Epithelial cell of alveolus of lung (primary cell): ENCODE measurements at places on chromosomes 5 and 9. TPM values are rescaled to one million over a fixed set of nuclear protein-coding genes. Genes with fewer than 3 reads are reported as not detected.

ANKS6 gene
- 14.9 and 18.4 TPM in 2 replicates for total RNA-seq

CNOT6 gene
- total RNA-seq: 11.1 and 20.8 TPM in 2 replicates

CACNA1B gene
- under 0.01 and 0.13 TPM in 2 replicates for total RNA-seq

SPARC gene
- 1,078 and 1,962 TPM in 2 replicates for total RNA-seq

GPR21 gene
- total RNA-seq: 0.13 TPM in 1 of 2 replicates, not detected in the other

BTNL9 gene
- total RNA-seq: not detected in 2 replicates

SLC34A3 gene
- not detected in 2 replicates for total RNA-seq

KCNV2 gene
- not detected in 2 replicates for total RNA-seq

ORM1 gene
- 0.24 TPM in 1 of 2 replicates, not detected in the other for total RNA-seq

CDKN2B-AS1 gene
- 1.6 TPM in 1 of 2 replicates, not detected in the other for total RNA-seq

ZNF346 gene
- total RNA-seq: 5.9 and 13.9 TPM in 2 replicates

MAP3K1 gene
- 7.2 and 9.6 TPM in 2 replicates for total RNA-seq

COL27A1 gene
- total RNA-seq: 3.2 and 4.6 TPM in 2 replicates

MEIKIN gene
- total RNA-seq: not detected in 2 replicates

C7 gene
- 3.1 and 33.9 TPM in 2 replicates for total RNA-seq

GHR gene
- 3.2 and 17.7 TPM in 2 replicates for total RNA-seq

JAKMIP2 gene
- 3.0 and 7.1 TPM in 2 replicates for total RNA-seq

MEGF10 gene
- total RNA-seq: 0.96 and 6.3 TPM in 2 replicates
